HCT116 (cell line): ENCODE measurements at places on chromosomes 7 and 10. TPM values are rescaled to one million over a fixed set of nuclear protein-coding genes. Genes with fewer than 3 reads are reported as not detected.

- H3K27me3 ChIP-seq = peaks cover 12% of the 10 kb centered on the region; the same call in 1 of the 2 replicates
- H3K4me3 ChIP-seq = no peak overlapping the region
- DNase-seq = peak; percentile 72
- H3K36me3 ChIP-seq = no peaks in the 10 kb centered on the region
Measured at GRCh38 chr7:155166673-155167370, 96.7 kb downstream of the HTR5A start.

DNA sequence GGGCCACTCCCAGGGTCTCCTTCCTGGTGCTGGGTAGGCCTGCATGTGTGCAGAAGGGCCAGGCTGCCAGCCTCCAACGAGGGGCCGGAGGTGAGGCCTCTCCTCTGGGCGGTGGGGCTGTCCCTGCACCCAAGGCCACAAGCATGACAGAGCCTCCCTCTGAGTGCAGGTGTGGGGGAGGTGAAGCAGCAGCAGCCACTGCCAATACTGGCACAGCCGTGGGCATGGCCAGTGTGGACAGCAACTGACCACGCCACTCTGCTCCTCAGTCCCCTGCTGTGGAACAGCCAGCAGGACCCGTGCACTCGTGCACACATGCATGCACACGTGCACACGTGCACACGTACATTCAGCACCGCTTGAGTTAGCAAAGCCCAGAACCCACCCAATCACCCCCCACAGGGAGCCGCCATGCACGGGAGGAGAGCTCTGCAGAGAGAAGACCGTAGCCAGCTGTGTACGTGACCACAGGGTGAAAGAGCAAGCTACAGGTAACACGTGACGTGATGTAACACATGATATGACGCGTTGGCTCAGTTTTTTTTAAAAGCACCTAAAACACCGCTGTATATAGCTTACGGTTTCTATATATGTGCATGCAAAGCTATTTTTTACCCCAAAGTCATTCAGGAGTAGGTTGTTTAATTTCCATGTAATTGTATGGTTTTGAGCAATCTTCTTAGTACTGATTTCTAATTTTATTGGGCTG lies 23.1 kb downstream of the PAPOLB start:
- H3K4me3 ChIP-seq = no peak overlapping the region
- no peaks in the 10 kb centered on the region for H3K4me1 ChIP-seq
- no peaks in the 10 kb centered on the region for H3K36me3 ChIP-seq
- H3K27ac ChIP-seq = no peak overlapping the region
- no peaks in the 10 kb centered on the region for H3K27me3 ChIP-seq

The ZNF398 gene
- total RNA-seq = 14.1 TPM

GRCh38 chr10:48595539-48595932 lies 9.3 kb downstream of the ARHGAP22 start:
- H3K27me3 ChIP-seq = no peaks in the 10 kb centered on the region
- no peaks in the 10 kb centered on the region for H3K36me3 ChIP-seq
- H3K4me3 ChIP-seq = no peak overlapping the region
- DNase-seq = no peak
- H3K4me1 ChIP-seq = no peaks in the 10 kb centered on the region
- no peak overlapping the region for H3K27ac ChIP-seq

The ADAMTS14 gene
- total RNA-seq = 13.2 TPM

The C10orf90 gene
- total RNA-seq = not detected

The AKR1D1 gene
- total RNA-seq = 0.10 TPM
